AG04449 (cell line): ENCODE measurements at places on chromosomes 5 and 9.

DNA sequence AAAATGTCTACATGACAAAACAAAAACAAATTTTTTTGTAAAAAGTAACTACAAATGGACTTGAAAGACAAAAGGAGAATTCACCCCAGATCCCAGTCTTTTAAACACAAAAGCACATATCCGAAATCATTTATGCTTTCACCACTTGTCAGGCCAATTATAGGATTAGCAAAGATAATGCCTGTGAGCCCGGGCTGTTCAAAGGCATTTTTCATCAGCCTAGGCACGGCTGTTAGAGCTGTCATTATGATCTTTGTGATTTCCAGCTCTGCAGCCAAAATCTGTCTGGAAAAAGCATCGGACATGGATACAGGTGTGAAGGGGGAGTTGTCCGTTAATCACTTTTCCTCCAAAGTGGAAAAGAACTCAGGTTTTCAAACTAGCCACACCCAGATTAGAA lies 23.6 kb upstream of the RAB14 start:
- no peak for DNase-seq

DNA sequence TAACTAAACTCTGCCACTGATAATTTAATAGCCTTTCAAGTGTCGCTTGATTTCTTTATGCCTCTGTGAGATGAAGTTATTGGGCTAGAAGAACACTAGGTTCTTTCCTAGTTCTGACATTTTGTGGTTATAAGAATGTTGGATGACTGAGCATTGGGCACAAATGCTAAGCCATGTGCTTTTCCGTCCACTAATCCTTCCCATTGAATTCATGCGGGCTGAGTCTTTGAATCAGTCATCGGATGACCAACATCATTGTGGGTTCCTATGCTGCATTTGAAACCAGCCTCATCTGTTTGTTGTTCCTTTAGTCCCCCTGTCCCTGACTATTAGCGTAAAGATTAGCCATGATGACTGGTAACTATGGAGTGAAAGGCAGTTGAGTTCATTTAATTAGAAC lies 58.5 kb downstream of the ALDH1A1 start:
- DNase-seq: no peak

GRCh38 chr5:144427866-144428265 lies 257.2 kb downstream of the KCTD16 start:
- no peak for DNase-seq

DNA sequence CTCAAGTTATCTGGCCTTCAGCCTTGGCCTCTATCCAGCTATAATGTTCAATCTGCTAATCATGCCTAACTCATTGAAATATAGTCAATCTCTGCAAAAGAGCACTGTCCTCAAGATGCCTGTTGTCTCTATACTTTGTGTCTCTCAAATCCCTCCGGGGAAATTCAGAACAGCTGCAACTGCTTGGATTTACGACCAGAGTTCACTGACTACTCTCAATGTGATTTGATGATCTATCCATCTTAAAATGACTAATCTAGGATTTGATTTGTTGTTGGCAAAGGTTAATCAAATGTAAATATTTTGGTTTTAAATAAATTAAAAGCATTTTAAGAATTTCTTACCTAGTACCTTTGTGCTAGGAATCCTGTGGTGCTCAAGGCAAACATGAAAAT lies 40.9 kb downstream of the SVEP1 start:
- no peak for DNase-seq

DNA sequence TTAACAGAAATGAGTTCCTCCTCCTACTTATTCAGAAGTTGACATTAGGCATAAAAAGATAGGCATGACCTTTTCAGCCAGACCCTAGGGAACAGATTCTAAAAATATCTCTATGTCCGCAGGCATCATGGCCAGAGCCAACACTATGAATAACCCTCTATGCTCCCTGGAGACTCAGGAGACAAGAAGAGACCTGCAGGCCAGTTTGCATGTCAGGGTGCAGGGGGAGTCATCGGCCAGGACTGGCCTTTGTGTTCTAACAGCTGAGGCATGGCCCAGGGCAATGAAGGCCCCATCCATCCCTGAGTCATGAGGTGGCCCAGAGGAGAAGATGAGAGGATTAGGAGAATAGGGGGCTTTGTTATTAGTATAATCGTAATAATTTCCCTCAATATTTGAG lies 93.8 kb downstream of the TMEM215 start:
- DNase-seq: no peak

- DNase-seq: no peak
Measured at GRCh38 chr9:36928670-36929349, 105.3 kb downstream of the PAX5 start.

GRCh38 chr5:136560126-136560525 lies 194.8 kb upstream of the TRPC7 start:
- DNase-seq: no peak
